Posterior cingulate gyrus (tissue), 11 donors: ENCODE measurements at places on chromosomes 1 and 21.
A peak's percentile ranks its signal among the peaks of the same experiment; 100 is the strongest.

DNA sequence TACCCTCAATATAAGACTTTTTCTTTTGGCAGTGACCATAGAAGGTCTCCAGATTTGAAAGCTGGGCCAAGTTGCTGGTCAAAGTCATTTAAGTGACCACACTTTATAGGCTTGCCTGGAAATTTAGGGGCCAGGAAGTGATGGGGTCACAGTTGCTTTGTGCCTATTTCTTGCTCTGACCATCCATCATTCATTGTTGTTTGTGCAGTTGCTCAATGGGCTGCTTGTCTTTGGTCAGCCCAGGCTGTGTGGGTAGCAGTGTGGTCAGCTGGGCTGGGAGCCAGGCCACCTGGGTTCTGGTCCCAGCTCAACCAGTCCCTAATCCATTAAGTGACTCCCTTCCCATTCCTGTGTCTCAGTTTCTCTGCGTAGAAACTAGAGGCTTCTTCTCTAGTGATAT is 2.1 kb upstream of the OTUD7B start:
- peak; percentile 74 for DNase-seq

- no peak for DNase-seq
These were observed 4.5 kb downstream of the ADARB1 start for GRCh38 chr21:45078877-45079281.

DNA sequence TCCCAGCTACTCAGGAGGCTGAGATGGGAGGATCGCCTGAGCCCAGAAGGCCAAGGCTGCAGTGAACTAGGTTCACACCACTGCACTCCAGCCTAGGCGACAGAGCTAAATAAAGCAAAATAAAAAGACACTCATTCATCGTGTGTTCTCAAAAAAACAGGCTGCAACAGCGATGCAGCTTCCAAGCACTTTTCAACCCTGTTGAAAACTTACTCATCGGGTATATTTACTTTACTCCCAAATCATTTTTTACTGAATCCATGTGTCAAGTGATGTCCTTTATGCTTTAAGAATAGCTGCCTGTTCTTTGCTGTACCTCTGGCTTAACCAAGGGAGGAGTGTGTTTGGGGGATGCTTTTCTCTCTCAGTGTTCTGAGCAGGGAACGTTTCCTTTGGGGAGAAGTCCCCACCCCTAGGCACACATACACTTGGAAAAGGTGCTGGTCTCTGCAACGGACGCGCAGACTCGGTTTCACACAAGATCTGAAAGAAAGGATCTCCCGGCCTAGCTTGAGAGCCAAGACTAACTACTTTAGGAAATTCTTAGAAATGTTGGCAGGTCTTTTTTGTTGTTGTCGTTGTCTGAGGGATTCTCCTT is 1.4 kb downstream of the MAP1LC3C start:
- no peak for DNase-seq

- DNase-seq, result no peak
These were observed 30.9 kb downstream of the LRRC8B start for GRCh38 chr1:89555550-89555949.

DNA sequence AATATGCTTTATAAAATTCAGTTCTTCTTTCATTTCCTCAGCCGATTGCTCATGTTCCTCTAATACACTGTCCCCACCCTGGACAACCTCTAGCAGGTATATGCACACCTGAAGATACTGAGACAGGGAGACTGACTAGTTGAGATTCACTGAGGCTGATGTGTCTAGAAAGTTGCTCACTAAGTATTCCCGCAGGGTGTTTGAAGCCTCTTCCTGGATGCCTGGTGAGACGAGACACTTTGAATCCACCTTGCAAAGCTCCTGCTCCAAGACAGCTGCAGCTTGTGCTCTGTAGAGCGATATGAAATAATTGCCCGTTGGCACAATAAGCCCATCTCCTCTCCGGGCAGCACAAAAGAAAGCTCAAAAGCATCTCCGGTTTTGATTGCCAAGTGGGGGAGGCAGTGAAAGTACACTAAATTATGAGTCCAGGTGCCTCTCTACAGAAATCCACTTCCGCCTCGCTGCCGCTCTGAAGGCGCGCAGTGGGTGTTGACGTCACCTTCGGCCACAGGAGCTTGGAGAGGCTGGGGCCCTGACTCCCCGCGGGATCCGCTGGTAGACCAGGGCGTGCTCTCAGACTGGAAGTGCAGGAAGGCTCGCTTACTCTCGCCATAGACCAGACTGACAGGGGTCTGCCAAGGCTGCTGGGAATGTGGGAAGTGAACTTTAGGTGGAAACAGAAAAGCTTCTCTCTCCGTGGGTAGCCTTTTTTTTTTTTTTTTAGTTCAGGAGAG is 46.3 kb downstream of the GPA33 start:
- DNase-seq, result peak; percentile 61

DNA sequence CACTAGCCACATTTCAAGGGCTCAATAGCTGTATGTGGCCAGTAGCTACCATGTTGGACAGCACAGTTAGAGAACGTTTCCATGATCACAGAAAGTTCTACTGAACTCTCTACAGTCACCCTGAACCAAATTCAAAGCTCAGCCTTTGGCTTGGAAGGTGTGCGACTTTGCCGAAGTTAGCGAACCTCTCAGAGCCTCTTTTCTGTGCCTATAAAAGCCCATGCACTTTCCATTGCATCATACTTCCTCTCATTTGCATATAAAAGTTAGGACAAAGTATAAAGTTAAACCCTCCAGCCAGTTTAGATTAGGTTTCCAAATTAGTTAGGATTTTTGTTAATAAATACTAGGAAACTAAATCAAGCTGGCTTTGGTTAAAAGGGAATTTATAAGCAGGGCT is 4.7 kb upstream of the SLC1A7 start:
- no peak for DNase-seq

- DNase-seq, result no peak
These were observed 458.3 kb upstream of the BRINP3 start for GRCh38 chr1:190935925-190936324.

DNA sequence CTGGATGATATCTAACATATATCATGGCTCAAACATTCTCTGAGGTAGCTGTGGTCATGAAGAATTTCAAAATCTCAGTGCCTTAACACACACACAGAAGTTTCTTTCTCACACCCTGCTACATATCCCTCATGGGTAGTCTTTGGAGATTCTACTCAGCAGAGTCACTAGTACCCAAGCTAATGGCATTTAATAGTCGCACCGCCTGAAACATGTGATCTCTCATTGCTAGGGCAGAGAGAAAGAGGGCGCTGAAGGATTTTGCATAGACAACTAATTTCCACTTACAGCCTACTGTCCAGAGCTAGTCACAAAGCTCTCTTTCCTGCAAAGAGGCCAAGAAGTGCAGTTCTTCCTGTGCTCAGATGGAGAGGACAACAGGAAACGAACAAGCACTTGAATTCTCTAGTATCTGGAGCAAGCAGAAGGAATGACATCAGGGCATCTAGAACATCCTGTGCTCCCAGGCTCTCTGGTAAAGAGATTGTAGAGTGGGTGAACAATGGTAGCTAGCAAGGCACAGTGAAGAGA is 183.4 kb upstream of the PTBP2 start:
- peak; percentile 13 for DNase-seq
